ENCODE measurements at places on chromosomes 4 and X.

GRCh38 chr4:22850630-22851029, 157.9 kb downstream of the GBA3 start:
- no peak for DNase-seq

GRCh38 chr4:117692538-117692937, 341.7 kb upstream of the NDST3 start:
- DNase-seq = no peak

DNA sequence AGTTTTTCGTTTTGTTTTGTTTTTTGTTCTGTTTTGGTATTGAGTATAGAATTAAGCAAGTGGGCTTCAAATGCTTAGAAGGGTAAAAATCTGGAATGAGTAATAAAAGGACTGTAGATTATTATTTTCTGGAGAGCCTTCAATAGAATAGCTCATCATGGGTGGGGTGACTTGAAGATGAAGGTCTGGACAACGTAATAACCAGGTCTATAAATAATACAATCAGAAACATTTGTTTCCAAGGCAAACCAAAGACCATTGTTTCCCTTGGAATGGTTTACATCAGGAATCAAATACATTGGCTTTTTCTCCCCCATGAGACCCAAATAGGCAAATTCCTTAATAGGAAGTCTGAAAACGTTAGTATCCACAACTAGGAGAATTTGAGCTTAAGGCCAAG, 721.6 kb downstream of the RPA4 start:
- DNase-seq = no peak

DNA sequence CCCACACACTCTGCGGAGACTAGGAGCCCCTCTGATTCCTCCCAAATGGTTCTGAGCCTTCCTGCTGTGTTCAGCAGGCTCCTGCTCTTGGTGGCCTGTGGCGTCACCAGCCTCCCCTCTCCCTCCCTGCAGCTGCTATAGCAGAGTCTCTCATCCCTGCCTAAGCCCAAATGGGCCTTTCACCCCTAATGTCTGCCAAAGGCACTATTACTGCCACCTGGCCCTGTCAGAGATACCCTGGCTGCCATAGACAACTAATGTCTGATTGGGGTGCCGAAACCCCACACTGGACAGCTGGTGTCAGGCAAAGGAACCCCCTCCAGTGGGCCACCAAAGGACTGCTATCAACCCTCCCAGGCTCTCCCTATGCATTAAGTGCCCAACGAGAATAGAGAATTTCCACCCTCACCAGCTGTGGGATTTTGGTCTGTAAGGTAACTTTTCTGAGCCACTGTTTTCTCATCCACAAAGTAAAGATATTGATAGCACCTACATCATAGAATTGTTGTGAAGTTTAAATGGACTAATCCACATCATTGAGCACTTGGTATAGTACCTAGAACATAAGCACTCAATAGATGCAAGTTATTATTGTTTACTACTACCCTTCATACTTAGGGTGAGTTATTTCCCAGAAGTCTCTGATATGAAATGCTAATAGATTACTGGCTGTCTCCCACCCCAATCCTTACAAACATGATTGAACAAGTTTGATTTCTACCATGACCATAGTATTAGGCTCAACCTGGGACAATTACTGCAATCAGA, 421.3 kb downstream of the MID1IP1 start:
- DNase-seq = no peak

GRCh38 chr4:174847801-174848427, 18.9 kb upstream of the GLRA3 start:
- no peak for DNase-seq

GRCh38 chrX:19225909-19226308, 103.6 kb upstream of the ADGRG2 start:
- DNase-seq = no peak

GRCh38 chrX:96791559-96791958, 92.1 kb upstream of the RPA4 start:
- no peak for DNase-seq

DNA sequence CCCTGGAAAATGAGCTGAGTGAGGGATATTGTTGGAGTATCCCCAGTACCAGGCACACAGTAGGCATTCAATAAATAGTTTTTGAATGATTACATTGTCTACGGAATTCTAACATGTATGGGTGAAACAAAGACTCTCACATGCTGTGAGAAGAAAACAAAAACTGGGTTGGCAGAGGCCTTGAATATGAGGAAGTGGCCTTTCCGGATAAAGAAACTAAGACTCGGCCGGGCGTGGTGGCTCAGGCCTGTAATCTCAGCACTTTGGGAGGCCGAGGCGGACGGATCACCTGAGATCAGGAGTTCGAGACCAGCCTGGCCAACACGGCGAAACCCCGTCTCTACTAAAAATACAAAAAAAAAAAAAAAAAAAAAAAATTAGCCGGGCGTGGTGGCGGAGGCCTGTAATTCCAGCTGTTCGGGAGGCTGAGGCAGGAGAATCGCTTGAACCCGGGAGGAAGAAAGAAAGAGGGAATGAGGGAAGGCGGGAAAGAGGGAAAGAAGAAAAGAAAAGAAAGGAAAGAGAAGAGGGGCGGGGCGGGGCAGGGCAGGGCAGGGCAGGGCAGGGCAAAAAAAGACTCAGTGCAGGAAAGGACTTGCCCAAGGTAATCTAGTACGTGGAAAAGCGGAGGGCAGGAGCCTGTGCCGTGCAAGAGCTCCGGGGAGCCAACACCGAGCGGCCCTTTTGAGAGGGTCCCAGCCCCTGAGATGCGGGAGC, 689 bp upstream of the TMA16 start:
- DNase-seq = no peak

GRCh38 chr4:81377191-81377590, 94.5 kb downstream of the RASGEF1B start:
- DNase-seq = no peak

- DNase-seq = no peak
Measured at GRCh38 chr4:155491336-155492120, 114.8 kb upstream of the MAP9 start.

DNA sequence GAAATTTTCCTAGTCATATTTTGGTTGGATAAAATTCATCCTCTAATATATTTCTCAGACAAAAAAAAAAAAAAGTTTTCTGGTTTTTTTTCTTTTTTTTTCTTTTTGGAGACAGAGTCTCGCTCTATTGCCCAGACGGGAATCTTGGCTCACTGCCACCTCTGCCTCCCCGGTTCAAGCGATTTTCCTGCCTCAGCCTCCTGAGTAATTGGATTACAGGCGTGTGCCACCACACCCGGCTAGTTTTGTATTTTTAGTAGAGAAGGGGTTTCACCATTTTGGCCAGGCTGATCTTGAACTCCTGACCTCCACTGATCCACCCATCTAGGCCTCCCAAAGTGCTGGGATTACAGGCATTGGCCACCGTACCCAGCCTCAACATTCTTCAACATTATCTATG, 432.7 kb upstream of the PABPC4L start:
- DNase-seq = no peak

GRCh38 chr4:184397516-184398163, 76.7 kb downstream of the IRF2 start:
- no peak for DNase-seq

DNA sequence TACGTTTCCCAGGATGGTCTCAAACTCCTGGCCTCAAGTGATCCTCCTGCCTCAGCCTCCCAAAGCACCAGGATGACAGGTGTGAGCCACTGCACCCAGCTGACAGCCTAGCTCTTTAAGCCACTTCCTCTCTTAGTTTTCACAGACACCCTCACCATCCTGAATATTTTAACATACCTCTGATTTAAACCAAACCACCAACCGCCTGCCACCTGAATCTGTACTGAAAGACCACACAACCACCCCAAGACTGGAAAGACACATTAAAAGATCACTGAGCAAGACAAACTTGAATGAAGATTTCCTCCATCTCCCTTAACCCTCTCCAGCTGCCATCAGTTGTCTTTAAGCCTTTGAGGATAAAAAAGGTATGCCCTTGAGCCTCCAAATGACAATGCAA, 110.6 kb downstream of the SH3KBP1 start:
- no peak for DNase-seq

DNA sequence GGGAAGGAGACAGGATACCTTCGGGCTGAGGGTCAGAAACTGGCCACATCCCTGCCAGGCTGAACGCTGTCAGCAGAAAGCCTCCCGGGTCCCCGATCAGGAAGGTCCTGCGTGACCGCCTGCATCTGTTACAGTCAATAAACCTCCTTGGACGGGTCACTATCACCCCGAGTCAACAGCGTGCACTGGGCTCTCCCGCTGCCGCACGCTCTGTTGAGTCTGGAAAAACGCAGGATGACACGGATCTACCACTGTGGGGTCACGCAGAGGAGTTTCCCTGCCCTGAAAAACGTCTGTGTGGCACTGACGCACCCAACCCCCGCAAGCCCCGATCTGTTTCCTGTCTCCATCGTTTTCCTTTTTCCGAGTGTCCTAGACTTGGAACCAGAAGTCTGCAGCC, 12.1 kb downstream of the PPP2R3B start:
- DNase-seq = no peak

- no peak for DNase-seq
Measured at GRCh38 chr4:127463883-127464282, 168.9 kb upstream of the INTU start.

- DNase-seq = no peak
Measured at GRCh38 chrX:129115104-129115503, 408.2 kb downstream of the SMARCA1 start.

- DNase-seq = no peak
Measured at GRCh38 chr4:183508697-183509335, 4.0 kb downstream of the ING2 start.

DNA sequence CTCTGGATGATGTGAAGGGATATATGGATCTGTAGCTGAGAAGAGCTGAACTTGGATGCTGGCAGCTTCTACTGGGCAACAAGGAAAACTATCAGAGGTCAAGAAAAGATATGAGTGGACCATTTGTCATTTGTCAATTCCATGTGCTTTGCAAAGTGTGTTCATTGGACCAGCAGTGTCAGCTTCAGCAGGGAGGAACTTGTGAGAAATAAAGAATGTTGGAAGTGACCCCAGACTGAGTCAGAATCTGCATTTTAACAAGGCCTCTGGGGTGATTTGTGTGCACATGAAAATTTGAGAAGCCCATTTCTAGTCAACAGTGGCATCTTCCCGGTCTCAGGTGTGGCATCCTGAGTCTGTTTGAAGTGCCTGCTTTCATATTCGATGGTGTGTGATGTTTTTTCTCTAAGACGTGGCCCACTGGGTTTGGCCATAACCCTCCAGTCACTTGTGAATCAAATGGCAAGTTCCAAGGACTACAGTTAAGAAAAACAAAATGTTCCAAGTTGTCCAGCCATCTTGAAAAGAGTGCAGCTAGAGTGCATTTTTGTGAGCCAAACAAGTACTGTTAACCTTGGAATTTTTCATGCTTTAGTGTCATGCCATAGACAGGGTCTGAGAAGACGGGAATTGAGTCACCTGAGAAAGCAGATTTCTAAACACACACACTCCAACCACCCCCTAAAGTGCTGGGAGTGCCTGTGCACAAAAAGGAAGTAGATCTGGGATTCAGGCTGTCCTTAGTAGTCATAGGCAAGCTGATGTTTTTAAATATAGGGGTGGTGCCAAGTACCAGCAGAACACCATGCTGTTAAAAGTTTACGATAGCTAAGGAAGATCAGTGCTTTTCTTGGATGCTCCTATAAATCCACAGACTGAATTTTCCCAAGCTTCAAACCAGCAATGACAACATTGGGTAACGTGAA, 26.4 kb downstream of the GPM6B start:
- no peak for DNase-seq

DNA sequence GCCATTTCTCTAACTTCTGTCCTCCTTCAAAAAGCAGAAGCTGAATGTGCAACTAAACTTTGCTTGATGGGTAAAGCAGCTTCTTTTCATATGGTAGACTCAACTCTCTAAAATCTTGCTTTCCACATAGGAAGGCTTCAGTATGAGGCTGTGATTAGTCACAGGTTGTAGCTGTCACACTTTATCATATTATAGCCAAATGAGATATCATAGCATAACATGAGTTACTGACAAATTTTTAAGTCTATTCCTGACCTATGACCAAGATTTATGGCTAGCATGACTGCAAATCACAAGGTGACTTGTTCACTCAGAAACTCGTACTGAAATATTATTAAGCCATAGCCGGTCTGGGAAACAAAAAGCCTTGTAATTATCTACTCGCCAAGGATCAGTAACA, 998.6 kb downstream of the RPA4 start:
- DNase-seq = no peak

DNA sequence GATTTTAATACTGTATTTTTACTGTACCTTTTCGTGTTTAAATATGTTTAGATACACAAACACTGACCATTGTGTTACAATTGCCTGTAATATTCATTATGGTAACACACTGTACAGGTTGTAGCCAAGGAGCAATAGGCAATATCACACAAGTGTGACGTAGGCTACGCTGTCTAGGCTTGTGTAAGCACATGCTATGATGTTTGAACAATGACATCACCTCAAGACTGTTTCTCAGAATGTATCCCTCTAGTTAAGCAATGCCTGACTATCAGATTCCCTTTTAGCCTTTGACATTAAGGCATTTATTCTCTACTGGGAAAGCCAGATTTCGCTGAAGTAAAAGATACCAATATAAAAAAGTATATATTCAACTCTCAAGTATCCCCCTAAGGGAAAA, 66.2 kb downstream of the VCX3A start:
- no peak for DNase-seq

GRCh38 chr4:52646741-52647140, 12.4 kb downstream of the USP46 start:
- no peak for DNase-seq

Data from right renal pelvis (tissue), 4 donors.